ENCODE measurements at places on chromosomes 3 and 15.

GRCh38 chr15:69579950-69580618, 127.5 kb downstream of the RPLP1 start:
- DNase-seq, result no peak

- DNase-seq, result no peak
Measured at GRCh38 chr3:122776675-122777468, 16.8 kb downstream of the HSPBAP1 start.

DNA sequence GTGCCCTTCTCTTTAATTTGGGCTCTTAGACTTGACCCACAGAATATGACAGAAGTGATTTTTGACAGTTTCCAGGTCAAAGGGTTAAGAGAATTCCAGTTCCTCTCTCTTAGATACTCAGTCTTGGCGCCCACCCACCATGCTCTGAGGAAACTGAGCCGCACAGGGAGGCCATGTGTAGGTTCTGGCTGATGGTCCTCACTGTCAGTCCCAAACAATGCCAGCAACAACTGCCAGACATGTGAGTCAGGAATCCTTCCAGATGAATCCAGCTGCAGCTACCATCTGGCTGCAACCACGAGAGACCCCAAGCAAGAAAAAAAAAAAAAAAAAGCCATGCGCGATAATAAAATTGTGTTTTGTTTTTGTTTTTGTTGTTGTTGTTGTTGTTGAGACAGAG, 326.6 kb downstream of the MAGI1 start:
- peak; percentile 44 for DNase-seq

DNA sequence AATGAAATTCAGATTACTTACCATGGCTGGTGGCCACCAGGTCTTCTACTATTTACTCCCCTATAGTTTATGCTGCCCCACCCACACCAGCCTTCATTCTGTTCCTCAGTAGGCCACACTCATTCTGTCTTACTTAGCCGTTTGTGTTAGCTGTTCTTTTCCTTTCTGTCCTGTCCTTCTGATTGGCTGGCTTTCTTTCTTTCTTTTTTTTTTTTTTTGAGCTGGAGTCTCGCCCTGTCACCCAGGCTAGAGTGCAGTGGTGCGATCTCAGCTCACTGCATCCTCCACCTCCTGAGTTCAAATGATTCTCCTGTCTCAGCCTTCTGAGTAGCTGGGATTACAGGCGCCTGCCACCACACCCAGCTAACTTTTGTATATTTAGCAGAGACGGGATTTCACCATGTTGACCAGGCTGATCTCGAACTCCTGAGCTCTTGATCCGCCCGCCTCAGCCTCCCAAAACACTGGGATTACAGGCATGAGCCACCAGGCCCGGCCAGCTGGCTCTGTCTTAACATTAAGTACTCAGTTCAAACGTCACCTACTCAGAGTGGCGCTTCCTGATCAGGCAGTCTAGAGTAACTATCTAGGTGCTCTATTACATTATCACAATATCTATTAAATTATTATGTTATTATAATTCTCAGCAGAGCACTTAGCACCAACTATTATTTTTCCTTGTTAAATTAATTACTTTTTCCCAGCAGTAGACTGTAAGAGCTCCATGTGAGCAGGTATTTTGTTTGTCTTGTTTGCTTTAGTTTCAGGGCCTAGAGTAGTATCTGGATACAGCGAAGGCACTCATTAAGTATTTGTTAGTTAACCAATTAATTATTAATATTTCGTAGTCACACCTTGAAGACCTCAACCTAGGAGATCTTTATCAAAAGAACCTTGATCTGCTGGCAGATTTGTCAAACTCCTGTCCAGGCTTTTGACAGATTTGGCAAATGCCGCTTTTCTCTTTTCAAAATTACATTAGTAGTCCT, 6.4 kb downstream of the CMSS1 start:
- DNase-seq, result no peak

GRCh38 chr3:151443583-151443982, 17.3 kb downstream of the IGSF10 start:
- no peak for DNase-seq

GRCh38 chr15:31503256-31503655, 176.6 kb downstream of the KLF13 start:
- DNase-seq, result no peak

GRCh38 chr3:153785901-153786300, 335.3 kb upstream of the ARHGEF26 start:
- no peak for DNase-seq

DNA sequence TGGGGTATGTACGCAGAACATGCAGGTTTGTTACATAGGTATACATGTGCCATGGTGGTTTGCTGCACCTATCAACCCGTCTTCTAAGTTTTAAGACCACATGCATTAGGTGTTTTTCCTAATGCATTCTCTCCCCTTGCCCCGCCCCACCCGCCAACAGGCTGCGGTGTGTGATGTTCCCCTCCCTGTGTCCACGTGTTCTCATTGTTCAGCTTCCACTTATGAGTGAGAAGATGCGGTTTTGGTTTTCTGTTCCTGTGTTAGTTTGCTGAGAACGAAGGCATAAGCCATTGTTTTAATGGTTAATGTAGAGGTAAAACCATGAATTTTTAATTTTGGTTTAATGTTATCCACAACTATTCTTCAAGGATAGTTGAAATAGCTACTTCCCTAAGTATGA, 346.8 kb upstream of the EPHA6 start:
- DNase-seq, result no peak

GRCh38 chr3:178155521-178155920, 380.7 kb upstream of the KCNMB2 start:
- no peak for DNase-seq

DNA sequence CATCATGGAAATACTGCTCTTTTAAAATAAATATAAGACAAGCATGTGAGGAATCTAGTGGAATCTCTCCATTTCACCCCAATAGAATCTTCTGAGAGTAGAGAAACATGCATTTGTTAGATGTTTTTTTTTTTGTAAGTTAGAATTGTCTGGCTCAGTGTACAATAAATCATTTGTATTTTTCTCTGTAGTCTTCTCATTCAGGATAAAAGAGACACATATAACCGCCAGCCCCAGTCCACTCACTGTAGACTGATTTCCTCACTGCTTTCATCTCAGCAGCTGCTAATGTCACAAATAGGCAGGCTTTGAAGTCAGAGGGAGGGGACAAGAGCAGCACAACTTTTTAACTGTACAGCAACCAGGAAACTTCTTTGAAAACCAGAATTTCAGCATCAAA, 140.2 kb upstream of the RBMS3 start:
- DNase-seq, result peak; percentile 16

- no peak for DNase-seq
Measured at GRCh38 chr15:98815207-98815606, 166.9 kb downstream of the IGF1R start.

DNA sequence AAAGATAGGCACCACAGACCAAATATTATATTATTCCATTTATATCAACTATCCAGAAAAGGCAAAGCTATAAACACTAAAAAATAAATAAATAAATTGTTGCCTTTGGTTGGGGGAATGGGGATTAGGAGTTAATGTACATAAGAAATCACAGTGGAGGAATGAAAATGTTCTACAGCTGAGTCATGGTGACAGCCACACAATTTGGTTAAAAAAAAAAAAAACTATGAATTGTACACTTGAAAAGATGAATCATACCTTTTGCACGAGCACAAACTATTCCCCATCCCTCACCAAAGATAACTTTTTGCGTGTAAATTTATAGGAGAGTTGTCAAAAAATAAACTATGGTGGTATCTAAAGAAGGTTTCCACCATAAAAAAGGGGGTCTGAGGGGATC, 103.2 kb downstream of the TBC1D5 start:
- peak; percentile 80 for DNase-seq

DNA sequence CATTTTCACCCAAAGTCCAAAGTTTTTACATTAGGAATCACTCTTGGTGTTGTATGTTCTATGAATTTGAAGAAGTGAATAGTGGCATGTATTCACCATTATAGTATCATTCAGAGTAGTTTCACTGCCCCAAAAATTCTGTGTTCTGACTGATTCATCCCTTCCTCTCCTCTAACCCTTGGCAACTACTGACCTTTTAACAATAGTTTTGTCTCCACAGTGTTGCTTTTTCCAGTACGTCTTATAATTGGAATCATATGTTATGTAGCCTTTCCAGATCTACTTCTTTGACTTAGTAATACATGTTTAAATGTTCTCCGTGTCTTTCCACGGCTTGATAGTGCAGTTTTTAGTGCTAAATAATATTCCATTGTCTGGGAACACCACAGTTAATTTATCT, 379.0 kb upstream of the SGO1 start:
- DNase-seq, result peak; percentile 71

DNA sequence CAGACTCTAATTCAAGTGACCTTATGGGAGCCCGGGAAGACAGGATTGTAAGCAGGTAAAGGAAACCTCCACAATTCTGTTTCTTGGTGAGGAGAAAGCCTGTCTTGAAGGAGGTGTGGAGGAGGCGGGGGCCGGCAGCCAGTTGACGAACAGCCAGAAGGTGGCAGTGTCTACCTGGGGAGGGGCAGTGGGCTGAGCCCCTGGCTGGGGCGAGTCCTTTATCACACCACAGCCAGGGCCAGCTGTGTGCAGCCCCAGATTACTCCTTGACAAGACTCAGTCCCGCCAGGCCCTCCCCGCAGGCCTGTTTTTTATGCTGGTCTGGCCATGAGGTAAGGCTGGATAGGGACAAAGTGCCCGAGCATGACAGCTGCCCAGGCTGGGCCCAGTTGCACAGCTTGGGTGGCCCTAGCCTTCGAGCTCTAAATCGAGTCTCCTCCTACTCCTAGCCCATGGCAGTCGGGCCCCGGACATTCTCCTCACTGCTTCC, 40.9 kb upstream of the IDH2 start:
- DNase-seq, result no peak

GRCh38 chr3:113867506-113867905, 28.9 kb downstream of the GRAMD1C start:
- DNase-seq, result peak; percentile 60

- DNase-seq, result peak; percentile 73
Measured at GRCh38 chr3:115518100-115518852, 105.0 kb upstream of the GAP43 start.

GRCh38 chr15:44010089-44010488, 183.3 kb downstream of the WDR76 start:
- peak; percentile 90 for DNase-seq

DNA sequence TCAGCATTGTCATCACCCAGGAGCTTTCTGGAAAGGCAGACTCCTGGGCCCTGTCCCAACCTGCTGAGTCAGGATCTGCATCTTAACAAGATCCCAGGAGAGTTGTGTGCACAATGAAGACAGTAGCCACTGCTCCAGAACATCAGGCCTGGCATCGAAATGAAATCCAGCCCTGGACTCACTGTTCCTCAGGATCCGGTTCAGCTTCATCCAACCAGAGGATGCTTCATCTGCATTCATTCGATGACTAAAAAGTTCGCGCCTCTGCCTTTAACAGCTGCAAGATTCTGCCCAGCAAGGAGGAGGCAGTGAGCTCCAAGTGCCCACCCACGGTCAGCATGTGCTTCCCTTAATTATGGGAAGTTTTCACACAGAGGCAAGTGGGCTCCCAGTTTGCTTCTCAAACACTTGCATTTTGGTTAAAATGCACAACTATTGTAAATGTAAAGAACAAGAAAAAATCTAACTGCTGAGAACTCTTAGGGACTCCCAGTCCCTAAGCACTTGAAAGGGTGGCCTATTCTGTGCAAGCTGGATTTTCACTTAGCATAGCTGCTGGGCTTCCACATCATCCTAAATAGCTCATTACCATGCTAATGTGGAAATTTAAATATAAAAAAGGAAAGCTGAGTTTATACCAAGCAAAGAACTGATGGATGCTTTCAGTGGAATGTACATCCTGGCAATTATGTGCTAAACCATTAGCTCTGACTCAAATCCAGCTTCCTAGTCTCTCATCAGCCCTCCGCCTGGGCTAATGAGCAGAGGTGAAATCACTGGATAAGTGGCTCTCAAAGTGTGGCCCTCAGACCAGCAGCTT, 25.5 kb upstream of the ESYT3 start:
- DNase-seq, result peak; percentile 16

GRCh38 chr3:13262493-13263211, 157.5 kb downstream of the NUP210 start:
- no peak for DNase-seq

GRCh38 chr3:130341882-130342281, 3.6 kb upstream of the COL6A5 start:
- DNase-seq, result no peak

DNA sequence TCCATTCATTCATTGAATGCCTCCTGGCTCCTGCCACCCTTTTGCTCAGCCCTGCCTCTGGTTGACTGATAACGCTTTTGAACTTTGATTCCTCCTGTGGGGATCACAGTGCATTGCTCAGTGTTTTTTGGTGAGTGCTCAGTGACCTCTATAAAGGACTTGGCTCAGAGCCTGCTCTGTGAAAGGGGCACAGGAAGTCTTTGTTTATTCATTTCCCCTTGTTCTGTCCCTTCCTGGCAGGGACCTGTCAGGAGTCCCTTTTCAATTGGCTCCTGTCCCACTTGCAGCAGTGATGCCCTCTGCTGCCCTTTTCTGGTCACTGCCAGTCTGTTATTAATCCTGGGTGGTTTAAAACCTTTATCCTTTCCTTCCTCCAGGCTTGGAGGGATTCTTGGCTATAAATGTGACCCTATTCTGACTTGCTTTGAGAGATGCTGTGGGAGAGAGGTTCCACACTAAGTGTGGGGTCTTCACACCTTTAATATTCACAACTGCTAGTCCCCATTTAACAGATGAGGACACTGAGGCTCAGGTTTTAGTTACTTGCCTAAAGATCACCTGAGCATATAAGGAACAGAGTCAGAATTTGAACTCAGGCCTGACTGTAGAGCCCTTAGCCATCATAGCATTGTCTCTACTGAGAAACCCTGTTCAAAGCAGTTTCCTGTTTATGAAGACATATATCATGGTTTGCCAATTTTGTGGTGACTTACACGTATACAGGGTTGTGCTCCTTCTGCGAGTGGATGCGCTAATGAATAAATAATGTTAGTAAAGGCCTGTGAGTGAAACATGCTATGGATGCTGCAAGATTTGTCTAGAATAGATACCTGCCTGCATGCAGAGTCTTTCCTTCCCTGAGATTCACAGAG, 23.2 kb upstream of the TATDN2 start:
- DNase-seq, result peak; percentile 76

GRCh38 chr3:188212308-188212969, 58.5 kb downstream of the LPP start:
- DNase-seq, result peak; percentile 64

GRCh38 chr3:37980462-37981347, 9.9 kb upstream of the VILL start:
- no peak for DNase-seq

GRCh38 chr15:40069178-40070165, 30.5 kb upstream of the SRP14 start:
- peak; percentile 83 for DNase-seq

DNA sequence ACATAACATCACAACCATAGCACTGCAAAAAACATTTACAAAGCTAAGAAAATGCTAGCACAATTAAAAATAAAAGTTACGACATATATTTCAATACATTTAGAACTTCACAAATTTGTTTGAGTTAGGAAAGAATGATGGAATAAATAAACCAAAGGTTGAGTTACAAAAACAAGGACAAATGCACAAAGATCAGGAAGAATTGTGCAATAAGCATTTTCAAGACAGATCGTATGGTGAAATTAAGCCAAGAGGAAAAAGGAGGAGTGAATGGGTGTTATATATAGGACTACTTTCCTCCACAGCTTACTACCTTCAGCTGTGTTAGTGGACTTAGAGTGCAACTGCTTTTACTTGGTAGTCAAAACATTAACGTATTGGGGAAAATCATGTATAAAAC, 5.9 kb upstream of the CTXN2 start:
- no peak for DNase-seq

GRCh38 chr3:55191911-55192775, 264.3 kb upstream of the LRTM1 start:
- DNase-seq, result peak; percentile 80

- DNase-seq, result peak; percentile 63
Measured at GRCh38 chr15:77107531-77108355, 36.8 kb upstream of the TSPAN3 start.

GRCh38 chr15:85688711-85689110, 106.0 kb downstream of the KLHL25 start:
- DNase-seq, result no peak
